ENCODE measurements at places on chromosomes 12 and 14.

GRCh38 chr14:59331217-59331616 lies 134.0 kb downstream of the GPR135 start:
- DNase-seq, result no peak

GRCh38 chr14:77613201-77613600 lies 3.2 kb downstream of the SPTLC2 start:
- no peak for DNase-seq

DNA sequence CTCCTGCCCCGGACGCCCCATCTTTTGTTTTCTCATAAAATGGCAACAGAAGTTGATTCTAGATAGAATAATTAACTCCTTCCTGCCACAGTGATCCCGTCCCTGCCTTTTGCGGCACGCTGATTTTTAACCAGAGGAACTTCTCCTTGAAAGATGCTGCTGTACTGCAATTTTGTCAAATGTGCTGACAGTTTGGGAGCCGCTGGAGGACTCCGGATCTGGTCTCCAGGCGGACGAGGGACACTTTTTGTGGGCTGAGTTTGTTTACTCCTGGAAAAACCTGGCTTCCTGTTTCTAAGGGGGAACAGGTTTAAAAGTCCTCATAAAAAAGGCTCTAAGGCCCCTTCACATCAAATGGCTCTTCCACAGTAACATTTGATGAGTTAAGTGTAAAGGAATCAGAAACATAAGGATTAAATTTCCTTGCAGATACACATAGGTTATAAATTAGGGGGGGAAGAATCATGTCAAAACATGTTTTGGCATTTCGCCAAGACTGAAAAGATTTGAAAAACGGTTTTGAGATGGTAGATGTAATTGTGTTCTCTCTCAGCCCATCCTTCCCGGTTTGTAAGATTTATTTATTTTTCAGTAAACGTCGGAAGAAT lies 15.5 kb downstream of the FZD10 start:
- no peak for DNase-seq

- DNase-seq, result no peak
Measured at GRCh38 chr12:31009976-31010375, 63.7 kb upstream of the DDX11 start.

DNA sequence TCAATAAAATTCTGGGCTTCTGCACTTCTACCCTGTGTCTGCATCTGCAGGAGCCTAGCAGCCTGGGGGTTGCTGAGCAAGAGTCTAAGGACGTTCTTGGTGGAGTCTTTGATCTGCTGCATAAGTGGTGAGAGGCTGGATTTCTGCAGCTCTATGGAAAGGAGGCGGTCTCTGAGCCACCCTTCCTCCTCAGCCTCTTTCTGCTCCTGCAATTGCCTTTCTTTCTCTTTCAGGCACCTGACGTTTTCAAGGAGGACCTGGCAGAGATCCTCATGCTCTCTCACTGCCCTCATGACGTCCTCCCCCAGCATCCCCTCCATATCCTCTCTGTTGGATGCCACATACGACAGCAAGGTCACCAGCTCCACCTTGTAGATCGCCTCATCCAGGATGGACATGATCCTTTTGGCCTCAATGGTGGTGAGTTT lies 13.6 kb upstream of the TPCN1 start:
- no peak for DNase-seq

GRCh38 chr12:104683831-104684503 lies 227.2 kb downstream of the CHST11 start:
- DNase-seq, result no peak

DNA sequence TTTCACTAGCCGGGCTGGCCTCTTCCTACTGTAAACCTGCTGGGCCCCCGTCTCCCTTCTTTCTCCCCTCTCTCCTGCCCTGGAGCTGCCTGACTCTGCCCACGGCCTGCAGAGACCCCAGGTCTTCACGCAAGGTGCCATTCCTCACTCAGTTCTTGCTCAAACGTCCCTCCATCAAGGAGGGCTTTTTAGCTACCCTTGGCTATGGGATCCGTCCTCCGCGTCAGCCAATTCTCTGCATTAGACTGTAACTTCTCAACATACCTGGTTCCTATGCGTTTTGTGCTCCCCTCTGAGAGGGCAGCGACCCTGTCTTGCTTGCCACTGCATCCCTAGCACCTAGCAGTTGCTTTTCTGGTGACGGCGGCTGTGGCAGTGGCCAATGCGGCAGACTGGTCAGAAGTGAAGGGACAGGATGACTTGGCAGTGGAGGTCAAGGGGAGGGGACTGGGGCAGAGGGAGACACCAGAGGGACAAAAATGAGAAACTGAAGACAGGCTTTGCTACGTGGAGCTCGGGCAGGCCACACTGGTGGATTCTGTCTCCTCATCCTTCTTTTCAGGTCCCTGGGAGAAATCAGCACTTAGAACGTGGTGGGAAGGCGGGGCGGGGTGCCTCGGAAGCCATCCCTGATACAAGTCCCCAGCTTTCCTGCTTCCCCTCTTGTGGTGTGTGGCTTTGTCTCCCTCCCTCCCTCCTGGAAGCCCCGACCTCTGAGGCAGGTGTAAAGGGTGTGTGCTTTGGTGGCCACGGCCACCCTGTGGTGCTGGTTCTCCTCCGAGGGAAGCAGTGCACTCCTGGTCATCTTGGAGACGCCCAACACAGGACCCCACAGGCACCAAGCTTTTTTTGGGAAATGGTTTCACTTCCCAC lies 1.8 kb downstream of the B3GNT4 start:
- DNase-seq, result no peak

GRCh38 chr12:14886271-14886670 lies 617 bp upstream of the MGP start:
- no peak for DNase-seq

GRCh38 chr14:93110856-93111419 lies 4.8 kb downstream of the ITPK1 start:
- DNase-seq, result no peak

All from stimulated activated CD4-positive, alpha-beta T cell treated with anti-CD3 and anti-CD28 coated beads, Interleukin-2, amount 100 ng/mL, for 48 hours (primary cell).